Posterior cingulate gyrus (tissue), 11 donors: ENCODE measurements at places on chromosomes 7 and 10.
A peak's percentile ranks its signal among the peaks of the same experiment; 100 is the strongest.

GRCh38 chr10:103454026-103454425 is 1.9 kb upstream of the CALHM2 start:
- DNase-seq, result no peak

GRCh38 chr10:28241741-28242399 is 61.0 kb downstream of the MPP7 start:
- no peak for DNase-seq

DNA sequence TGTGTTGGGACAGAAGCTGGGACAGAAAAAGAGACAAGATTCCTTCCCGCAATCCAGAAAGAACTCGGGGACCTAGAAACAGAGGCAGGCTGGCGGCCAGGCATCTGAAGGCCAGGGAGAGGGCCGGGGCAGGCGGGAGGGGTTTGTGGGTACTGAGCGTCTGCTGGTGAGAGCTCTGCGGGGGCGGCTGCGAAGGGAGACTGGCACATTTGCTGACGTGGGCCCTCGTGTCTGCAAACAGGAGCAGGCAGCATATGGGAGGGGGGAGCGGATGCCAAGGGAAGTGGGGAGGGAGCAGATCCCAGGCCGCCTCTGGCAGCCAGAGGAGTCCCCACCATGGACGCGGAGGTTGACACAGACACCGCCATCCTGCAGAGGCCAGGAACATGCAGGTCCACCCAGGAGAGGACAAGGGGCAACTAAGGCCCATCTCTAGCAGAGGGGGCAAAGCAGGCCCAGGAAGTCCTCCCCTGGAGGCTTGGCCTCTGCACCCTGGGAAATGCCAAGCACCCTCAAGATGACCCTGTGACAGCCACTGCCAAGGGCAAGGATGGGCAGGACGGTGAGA is 32.2 kb downstream of the KCNH2 start:
- peak; percentile 69 for DNase-seq

- no peak for DNase-seq
Observed at GRCh38 chr7:100464791-100465190, 731 bp upstream of the SPACDR start.

GRCh38 chr7:36796850-36797536 is 72.7 kb upstream of the AOAH start:
- no peak for DNase-seq

- no peak for DNase-seq
Observed at GRCh38 chr7:158782761-158783401, 46.4 kb downstream of the ESYT2 start.

DNA sequence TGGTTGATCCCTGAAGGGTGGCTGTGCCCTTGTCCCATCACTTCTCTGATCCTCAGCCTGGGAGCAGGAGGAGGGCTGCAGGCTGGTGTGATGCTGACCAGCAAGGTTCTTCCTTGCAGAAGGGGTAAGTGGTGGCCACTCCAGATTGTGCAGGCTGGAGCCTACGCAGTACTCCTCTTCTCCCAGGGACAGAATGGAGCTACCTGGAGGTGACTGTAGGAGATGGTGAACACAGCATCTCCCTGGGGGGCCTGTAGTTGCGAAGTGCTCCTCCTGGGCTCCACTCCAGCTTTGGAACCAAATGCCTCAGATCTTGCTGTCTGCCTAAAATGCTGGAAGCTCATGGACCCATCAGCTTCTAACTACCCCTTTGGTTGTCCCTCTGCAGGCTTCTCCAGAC is 323.6 kb upstream of the PODXL start:
- no peak for DNase-seq

DNA sequence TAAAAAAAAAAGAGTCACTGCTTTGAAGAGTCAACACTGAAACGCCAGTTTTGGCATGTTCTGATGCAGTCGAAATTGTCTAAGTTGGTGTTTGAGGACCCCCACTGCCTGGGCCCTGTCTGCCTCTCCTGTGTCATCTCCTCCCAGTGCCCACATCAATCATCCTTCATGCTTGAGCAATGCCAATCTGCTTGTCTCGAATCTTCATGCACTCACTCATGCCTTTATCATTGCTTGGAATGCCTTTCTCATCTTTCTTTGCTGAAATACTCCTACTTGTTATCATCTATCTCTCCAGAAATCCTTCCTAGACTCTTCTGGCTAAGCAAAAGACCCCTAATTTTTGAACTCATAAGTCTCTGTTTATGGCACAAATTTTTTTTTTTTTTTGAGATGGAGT is 42.1 kb upstream of the PLPP4 start:
- no peak for DNase-seq

DNA sequence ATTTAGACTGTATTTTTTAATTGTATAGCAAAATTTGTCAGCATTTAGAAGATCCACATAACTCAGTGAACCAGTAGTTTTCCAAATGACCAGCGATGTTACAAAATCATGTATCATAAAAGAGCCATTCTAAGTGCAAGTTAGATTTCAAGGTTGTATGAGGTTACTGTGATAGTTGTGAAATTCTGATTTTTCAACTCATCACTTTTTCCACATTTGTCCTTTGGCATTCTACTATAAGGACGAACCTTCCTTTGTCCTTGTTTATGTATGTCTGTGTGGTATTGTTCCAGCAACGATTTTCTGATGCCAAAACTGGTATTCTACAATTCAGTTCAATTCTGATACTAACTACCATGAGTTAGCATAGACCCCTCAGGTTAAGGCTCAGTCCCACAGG is 64.2 kb downstream of the TAX1BP1 start:
- no peak for DNase-seq

DNA sequence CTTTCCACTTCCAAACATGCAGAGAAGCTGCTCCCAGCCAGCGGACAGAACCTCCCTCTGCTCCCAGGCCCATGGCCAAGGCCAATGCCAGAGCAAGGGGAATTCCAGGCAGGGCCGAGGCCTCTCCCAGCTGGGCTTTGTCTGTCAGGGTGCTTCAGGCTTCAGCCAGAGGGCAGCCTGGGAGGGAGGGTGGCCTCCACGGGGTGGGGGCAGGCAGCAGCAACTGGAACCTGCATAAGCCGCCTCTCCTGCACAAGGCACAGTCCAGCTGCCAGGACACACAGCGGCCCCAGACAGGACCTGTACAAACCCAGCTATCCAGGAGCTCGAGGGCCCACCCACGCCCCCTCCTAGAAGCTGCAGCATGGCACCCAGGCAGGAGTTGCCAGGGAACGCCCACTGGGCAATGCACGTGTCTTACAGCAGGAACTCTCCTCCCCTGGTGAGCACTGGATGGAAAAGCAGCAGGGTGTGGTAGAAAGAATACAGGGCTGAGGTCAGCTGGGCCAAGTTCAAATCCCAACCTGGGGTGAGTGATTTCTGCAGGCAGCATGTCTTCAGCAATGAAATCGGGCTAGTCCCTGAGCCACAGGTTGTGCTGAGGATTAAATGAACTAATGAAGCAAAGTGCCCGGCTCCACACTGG is 7.6 kb downstream of the FAM53B start:
- peak; percentile 98 for DNase-seq

DNA sequence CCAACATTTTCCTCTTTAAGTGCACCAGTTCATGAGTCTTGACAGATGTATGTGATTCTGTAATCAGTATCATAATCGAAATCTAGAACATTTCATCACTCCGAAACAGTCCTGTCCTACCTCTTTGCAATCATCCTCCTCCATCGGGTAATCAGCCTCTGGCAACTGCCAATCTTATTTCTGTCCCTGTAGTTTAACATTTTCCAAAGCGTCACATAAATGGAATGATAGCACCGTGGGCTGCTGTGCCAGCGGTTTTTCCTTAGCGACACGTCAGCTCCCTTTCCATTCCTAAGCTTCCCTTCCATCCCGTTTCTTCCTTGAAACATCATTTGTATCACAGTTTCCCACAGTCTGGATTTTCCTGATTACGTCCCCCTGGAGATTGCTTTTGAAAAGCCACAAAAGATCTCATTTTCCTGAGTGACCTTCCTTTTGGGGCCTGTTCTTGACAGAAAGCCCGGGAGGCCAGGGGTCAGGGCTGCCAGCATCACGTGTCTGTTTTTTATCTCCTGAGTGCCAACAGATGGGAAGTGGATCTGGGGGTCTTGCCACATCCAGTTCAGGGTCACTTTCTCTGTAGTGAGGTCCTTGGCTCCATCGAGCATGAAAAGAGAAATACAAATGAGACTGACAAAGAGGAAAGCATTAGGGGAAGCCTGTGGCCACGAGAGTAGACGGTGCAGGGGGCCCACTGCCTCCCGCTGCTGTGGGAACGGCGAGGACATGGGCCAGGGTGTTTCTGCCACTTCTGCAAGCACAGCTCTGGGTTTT is 31.6 kb downstream of the TMEM120A start:
- no peak for DNase-seq

- no peak for DNase-seq
Observed at GRCh38 chr10:103584216-103585010, 90.9 kb downstream of the NEURL1 start.

GRCh38 chr10:114243661-114244060 is 4.6 kb downstream of the VWA2 start:
- no peak for DNase-seq

- no peak for DNase-seq
Observed at GRCh38 chr10:76155961-76156360, 724.5 kb downstream of the LRMDA start.

GRCh38 chr7:99362801-99363200 is 11.7 kb upstream of the ARPC1B start:
- DNase-seq, result no peak

GRCh38 chr7:109101332-109101731 is 531.7 kb downstream of the DNAJB9 start:
- no peak for DNase-seq

GRCh38 chr7:142919656-142920055 is 13.9 kb downstream of the TRPV5 start:
- no peak for DNase-seq
